Thoracic aorta (tissue), 2 donors: ENCODE measurements at places on chromosomes 13 and 19.

- no peak for DNase-seq
Observed at GRCh38 chr19:38093587-38093986, 130.4 kb downstream of the DPF1 start.

- DNase-seq = no peak
Observed at GRCh38 chr13:40981949-40982348, 37.2 kb downstream of the ELF1 start.

- no peak for DNase-seq
Observed at GRCh38 chr13:66475061-66475460, 755.1 kb downstream of the PCDH9 start.

GRCh38 chr19:1621574-1621973, 16.3 kb upstream of the UQCR11 start:
- DNase-seq = no peak

DNA sequence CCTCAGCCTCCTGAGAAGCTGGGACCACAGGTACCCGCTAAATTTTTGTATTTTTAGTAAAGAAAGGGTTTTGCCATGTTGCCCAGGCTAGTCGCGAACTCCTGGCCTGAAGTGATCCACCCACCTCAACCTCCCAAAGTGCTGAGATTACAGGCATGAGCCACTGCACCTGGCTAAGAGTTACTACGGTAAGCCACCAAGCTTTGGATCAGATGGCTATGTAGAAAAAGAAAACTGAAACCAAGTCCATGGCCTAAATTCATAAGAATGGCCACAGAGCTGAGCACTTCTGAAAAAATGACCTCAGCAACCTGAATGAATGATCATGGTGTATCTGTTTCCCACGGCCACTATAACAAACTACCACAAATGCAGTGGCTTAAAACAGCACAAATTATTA, 9.4 kb downstream of the OPA3 start:
- DNase-seq = no peak

DNA sequence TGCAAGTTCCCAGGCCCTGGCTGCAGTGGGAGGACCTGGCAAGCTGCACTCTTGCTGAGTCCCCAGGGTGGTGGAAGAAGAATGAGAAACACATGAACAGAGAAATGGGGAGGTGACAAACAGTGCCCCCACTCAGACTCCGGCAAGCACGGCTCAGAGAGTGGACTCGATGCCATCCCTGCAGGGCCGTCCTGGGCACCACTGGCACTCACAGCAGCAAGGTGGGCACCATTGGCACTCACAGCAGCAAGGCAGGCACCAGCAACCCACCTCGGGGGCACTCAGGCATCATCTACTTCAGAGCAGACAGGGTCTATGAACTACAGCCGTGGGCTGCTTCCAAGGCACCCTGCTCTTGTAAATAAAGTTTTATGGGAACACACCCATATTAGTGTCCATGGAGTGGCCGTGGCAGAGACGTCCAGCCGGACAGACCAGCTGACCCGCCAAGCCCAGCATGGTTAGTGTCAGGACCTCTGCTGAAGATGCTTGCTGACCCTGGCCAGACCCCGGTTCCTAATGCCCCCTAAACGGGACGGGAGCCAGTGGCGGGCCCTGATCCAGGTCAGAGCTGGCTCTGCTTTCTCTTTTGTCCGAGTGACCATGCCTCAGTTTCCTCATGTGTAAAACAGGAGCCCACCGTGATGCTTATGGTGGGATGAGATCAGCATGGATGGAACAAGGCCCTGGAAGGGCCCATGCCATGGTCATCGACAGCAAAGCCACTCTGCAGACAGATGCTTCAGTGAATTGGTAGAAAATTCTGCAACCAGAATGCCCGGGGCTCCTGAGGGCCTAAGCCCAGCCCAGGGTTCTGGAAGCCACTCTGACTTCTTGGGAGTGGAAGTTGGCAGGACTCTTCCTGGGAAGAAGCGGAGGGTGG, 2.1 kb upstream of the F10 start:
- DNase-seq = no peak
